ENCODE measurements at places on chromosomes 4 and X.

- no peak for DNase-seq
Observed at GRCh38 chr4:129167640-129168260, 71.8 kb downstream of the C4orf33 start.

DNA sequence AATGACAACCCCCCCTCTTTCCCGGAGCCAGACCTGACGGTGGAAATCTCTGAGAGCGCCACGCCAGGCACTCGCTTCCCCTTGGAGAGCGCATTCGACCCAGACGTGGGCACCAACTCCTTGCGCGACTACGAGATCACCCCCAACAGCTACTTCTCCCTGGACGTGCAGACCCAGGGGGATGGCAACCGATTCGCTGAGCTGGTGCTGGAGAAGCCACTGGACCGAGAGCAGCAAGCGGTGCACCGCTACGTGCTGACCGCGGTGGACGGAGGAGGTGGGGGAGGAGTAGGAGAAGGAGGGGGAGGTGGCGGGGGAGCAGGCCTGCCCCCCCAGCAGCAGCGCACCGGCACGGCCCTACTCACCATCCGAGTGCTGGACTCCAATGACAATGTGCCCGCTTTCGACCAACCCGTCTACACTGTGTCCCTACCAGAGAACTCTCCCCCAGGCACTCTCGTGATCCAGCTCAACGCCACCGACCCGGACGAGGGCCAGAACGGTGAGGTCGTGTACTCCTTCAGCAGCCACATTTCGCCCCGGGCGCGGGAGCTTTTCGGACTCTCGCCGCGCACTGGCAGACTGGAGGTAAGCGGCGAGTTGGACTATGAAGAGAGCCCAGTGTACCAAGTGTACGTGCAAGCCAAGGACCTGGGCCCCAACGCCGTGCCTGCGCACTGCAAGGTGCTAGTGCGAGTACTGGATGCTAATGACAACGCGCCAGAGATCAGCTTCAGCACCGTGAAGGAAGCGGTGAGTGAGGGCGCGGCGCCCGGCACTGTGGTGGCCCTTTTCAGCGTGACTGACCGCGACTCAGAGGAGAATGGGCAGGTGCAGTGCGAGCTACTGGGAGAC is 1.6 kb downstream of the PCDH10 start:
- DNase-seq: no peak

- DNase-seq: no peak
Observed at GRCh38 chr4:177574446-177574845, 132.2 kb upstream of the AGA start.

DNA sequence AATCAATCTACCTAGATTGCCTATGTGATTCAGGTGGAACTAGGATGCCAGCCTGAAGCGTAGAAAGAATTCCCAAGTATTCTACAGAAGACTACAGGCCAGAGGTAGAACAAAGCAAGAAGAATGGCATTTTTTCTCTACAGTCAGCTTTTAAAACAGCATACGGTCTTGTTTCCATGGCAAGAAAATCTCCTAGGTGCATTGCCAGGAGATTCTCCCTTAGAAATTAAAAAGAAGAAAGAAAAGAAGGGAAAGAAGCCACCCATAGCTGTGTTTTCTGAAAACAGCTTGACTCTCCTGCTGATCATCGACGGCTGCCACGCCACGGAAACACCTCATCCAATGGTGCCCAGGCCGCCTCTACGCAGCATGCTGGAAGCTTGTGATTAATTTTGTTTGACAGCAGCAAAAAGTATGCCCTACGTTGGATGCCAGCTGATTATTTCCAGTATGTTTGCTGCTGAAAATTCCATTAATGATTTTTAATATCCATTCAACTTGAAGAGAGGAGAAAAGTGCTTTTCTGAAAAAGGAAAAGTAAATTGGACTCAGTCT is 24.1 kb downstream of the ANK2 start:
- DNase-seq: no peak

DNA sequence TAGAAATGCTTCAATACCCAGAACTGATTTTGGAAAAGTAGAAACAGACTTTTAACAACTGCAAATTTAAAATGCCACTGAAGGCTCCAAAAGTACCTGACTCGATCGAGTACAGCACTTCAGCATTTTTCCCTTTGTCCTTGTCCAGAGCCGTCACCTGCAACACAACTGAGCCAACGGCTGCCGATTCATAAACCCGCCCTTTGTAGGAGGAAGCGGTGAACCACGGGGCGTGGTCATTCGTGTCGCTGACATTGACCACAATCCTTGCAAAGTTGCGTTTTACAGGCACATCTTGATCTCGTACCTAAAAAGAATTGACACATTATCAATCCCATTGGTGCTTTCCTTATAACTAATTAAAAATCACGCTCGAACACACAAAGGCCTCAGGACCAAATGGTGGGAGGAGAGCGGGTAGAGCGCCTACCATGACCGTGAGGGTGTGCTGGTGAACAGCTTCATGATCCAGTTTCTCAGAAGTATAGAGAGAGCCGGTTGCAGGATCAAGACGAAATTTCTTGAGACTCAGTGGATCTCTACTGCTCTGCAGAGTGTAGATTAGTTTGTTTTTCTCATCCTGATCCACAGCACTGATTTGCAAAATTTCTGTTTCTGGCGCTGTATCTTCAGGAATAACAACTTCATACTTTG is 72.8 kb upstream of the MTNR1A start:
- DNase-seq: no peak

DNA sequence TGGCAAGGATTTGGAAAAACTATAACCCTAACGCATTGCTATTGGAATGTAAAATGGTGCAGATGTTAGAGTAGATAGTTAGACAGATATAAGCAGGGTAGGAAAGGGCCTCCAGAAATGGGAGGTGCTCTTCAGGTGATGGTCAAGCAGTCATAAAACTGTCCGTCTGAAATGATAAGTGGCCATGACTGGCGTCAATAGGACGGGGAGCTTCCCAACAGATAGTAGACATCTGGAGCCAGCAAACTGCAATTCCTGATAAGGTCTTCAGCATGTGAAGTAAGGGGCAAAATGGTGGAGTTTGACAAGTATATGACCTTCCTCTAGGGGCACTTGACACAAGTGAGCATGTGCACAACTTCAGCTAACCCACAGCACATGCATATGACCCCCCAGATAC is 250.4 kb downstream of the MAGEB5 start:
- DNase-seq: no peak

GRCh38 chr4:120916937-120917336 is 5.6 kb downstream of the PRDM5 start:
- DNase-seq: no peak

DNA sequence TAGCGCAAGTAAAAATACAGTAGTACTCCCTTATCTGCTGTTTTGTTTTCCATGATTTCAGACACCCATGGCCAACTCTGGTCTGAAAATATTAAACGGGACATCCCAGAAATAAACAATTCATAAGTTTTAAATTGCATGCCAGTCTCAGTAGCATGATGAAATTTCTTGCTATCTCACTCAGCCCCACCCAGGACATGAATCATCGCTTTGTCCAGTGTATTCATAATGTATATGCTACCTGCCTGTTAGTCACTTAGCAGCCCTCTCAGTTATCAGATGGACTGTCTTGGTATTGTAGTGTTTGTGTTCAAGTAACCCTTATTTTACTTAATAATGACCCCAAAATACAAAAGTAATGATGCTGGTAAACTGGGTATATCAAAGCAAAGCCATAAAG is 158.2 kb upstream of the DDIT4L start:
- no peak for DNase-seq

GRCh38 chrX:149230689-149231088 is 274.4 kb downstream of the IDS start:
- no peak for DNase-seq

- DNase-seq: no peak
Observed at GRCh38 chr4:84220990-84221389, 278.1 kb downstream of the NKX6-1 start.

GRCh38 chrX:23756165-23756564 is 13.1 kb upstream of the ACOT9 start:
- DNase-seq: no peak

GRCh38 chr4:141571362-141571761 is 65.0 kb upstream of the IL15 start:
- DNase-seq: no peak
